ENCODE measurements at places on chromosomes 5 and 9.

DNA sequence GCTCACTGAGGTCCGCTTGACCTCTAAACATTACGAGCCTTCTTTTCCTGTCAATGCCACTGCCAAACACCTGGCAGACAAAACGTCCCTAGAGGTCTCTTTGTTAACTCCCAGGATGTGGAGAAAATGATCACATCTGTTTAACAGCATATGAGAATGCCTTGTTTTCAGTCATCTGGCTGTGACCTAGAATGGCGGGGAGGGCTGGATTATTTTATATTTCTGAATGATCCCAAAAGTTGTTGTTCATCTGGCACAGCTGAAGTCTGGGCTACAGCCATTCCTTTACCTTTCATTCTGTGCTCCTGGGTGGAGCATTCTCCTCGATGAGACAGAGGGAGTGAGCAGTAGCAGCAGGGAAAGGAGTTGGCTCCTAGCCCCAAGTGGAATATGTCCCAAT is 138.2 kb downstream of the PRDM6 start:
- no peak for DNase-seq

DNA sequence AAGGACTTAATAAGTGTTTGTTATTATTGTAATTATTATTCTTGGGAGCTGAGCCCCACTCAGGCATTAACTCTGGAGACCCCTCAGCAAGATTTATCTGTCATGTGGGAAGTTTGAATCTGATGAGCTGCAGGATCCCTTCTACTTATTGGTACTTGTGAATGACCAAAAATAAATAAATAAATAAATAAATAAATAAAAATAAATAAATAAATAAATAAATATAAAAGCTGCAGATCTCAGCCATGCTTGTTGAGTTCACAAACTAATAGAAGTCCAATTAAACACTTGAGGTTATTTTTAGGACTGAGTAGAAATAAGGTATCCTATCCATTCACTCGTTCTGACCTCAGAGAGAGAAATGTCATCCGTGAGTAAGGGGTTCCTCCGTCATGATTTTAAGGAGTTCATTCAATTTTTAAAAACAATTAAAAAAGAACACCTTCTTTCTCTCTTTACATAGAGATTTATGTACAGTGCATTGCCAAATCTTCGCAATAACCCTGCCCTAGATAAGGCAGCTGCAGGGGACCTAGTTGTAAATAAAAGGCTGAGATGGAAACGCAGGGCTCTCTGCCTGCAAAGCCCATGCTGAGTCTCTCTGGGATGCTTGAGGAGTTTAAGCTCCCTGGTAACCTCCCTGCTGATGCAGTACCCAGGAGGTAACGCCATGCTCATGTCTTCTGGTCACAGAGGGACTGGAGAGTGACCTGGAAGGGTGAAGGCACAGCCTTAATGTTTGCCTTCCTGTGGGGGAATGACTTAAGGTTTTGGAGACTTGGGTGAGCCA is 1.2 kb downstream of the EFCAB9 start:
- no peak for DNase-seq

GRCh38 chr5:74762599-74762998 is 4.3 kb downstream of the GFM2 start:
- no peak for DNase-seq

DNA sequence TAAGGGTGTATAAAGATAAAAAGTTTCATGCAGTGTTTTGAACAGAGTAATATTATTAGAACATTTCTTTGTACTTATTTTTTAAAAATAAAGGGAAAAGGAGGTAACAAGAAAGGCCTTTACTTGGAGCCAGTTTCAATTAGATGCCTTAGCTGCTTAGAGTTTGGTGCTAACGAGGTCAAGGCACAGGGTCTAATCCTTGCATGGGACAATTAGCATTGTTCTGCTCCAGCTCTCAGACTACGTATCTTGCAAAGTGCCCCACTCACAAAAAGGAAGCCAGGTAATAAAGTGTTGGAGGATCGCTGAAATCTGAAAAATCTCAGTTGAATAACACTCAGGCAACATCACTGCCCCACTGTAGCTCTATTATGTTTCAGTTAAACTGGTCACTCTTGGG is 2011.3 kb downstream of the EFNA5 start:
- DNase-seq = no peak

DNA sequence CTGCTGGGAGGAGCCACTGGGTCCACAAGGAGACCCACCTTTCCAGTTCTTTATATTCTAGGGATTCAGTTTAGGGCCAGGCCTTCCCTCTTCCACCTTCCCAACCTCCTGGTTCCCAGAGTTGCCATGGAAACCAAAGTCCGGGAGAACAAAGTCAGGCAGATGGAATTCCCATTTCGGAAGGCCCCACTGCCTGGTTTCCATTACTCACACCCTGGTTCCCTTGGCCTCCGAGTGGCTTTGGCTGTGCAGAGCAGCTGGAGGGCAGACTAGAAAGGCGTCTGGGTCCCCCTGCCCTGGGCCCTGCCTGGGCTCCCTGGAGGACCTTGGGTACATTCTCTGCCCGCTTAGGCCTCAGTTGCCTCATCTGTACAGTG is 136.1 kb downstream of the RGS3 start:
- DNase-seq = no peak

DNA sequence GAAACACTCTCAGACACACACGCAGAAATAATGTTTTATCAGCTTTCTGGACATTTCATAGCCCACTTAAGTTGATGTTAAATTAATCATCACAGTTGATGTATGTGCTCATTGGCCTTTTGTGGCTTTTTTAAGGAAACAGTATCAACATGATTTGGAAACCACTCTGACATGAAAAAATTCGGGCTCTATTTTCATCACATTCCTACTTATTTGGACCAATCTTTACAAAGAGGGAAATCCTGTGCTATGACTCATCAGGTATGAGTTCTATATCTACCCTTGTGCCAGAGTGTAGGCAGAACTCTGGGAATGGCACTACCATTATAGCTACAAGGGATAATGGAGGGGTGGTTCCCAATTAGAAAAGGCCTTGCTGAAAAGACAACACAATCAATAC is 388.4 kb upstream of the PTGER4 start:
- DNase-seq = no peak

- DNase-seq = no peak
Observed at GRCh38 chr9:28750136-28750535, 1176.9 kb upstream of the C9orf72 start.

- DNase-seq = no peak
Observed at GRCh38 chr5:16410338-16410737, 55.3 kb downstream of the ZNF622 start.

DNA sequence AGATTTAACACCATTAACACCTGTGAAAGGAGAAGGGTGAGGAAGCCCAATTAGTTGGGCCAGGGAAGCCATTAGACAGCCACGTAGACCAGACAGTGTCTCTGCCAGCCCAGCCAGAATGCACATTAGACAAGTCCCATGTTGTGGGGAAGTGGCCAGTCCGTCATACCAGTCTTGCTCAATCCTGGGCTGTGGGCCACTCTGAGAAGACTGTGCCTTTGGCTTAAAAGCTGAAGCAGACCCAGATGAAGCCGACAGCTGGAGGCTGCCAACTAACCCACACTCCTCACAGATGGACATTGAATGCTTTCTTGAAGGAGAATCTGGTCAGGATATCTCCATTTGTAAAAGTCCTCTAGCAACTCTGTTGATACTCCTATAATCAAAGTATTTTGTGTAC is 128.5 kb downstream of the CHSY3 start:
- DNase-seq = no peak

GRCh38 chr5:403995-404394 is 39.0 kb upstream of the EXOC3 start:
- no peak for DNase-seq

DNA sequence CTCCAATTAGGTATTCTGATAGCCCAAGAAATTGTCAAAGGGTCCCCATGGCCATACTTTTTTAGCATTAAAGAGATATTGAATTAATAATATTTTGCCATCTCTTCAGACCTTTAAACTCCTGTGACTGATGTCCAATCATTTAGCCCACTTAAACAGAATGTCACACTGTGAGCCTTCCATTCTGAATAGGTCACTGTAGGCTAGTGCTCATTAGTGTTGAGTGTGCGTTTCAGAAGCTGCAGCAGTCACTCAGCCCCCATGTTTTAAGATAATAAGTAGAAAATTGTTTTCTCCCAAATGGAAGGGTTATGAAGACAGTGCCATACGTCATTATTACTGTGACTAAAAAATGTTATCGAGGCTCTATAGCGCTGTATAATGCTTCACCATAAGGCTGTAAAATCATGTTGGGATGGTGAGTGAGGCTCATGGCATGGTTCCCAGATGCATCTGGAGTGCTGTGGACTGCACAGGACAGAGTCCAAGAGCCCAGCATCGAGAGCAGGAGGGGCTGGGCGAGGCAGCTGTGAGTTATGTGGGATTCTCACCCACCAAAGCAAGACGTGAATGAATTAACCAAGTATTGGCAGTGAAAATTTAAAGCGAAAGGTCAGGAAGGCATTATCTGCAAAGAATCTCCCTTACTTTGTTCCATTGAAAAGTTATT is 2112.9 kb upstream of the WWC1 start:
- DNase-seq = no peak

DNA sequence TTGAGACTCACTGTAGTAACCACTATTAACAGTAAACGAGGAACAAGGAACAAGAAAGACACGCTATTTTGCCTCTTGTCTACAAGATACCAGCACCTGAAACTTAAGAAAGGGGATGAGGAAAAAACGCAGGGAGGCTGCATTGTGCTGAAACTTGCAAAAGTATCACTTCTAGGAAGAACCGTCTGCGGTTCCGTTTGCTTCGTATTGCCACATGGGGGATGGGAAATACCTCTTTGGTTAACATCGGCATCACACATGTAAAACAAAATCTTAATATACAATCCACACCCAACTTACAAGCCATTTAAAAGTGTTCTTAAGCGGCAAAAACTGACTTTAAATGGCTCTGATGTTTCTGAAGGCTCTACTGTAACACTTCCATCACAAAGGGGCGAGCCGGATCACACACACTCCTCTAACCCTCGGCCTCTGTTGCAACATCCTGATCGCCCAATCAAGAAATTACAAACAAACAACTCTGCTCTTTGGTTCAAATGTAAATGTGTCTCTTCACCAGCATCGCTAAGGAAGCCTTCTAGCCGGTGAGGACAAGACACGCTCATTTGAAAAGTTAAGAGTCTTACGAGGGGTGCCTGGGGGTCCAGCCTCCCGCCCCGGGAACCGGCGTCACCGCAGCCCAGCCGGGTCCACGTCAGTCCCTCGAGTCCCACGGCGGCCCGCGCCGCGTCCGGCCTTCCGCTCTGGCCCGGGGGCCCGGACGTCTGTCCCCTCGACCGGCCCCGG is 621 bp downstream of the SEC16A start:
- no peak for DNase-seq

- no peak for DNase-seq
Observed at GRCh38 chr5:171863935-171864334, 78.3 kb downstream of the SMIM23 start.

GRCh38 chr5:98205691-98206461 is 567.6 kb upstream of the RGMB start:
- DNase-seq = no peak

GRCh38 chr9:3676766-3677165 is 151.0 kb upstream of the RFX3 start:
- DNase-seq = no peak

DNA sequence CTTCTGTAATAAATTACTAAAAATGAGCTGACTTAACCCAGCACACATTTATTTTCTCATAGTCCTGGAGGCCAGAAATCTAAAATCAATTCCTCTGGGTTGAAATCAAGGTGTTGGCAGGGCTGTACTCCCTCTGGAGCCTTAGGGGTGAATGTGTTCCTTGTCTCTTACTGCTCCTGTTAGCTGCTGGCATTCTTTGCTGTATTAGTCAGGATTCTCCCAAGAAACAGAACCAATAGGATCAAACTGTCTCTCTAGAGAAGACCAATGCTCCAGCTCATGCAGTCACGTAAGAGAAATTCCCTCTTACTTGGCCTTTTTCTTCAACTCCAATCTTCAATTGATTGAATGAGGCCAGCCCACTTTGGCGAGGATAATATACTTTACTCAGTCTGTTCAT is 15.3 kb upstream of the CD180 start:
- no peak for DNase-seq

DNA sequence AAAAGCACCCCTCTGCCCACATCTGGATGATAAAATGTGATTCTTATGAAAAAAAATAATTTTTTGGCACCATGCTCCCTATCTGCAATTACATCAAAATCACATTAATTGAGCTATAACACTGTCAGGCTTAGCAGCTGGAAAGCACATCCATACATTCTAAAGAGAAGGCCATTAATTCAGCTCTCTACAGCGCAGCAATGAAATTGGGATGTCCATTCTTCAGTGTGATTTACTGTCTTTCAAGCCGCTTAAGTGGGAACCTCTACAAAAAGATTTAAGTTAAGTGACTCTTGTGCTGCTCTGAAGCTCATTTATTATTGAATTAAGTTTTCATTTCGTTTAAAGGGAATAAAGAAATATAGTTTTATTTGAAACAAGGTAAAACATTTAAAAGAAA is 171.3 kb downstream of the EBF1 start:
- DNase-seq = no peak

DNA sequence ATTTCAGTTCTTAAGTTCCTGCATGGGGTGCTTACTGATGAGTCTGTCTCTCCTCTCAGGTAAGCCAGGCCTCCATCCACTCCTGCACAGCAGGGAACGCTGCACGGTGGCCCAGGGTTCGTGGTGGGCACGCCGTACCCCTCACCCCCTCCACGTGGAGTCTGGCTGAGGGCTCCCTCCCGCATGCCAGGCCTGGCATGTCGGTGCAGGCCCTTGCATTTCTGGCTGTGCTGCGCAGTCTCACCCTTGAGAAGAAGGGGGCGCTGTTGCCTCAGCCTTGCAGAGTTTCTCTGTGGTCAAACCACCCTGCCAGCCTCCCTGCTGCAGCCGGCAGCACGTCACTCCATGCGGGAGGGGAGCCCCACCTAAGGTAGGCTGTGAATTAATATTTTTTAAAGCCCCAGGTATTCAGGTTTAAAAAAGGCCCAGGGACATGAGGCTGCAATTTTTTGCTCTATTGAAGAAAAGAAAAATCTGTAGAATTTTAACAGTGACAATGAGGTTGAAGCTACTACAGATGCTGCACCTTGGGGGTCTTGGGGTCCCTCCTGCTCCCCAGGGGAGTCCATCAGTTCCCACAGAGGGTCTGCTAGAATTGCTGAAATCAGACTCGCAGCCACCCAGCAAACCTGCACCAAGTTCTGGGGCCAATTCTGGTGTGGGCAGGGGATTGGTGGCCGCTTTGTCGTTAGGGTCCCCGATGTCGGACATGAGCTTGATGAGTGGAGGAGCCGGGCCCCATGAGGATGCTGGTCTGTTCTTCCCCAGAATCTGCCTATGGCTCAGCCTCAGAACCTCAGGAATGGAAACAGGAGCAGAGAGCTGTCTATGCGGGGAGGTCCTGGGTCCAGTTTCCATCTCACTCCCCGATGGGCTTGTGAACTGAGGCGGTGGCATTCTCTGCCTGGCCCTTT is 52.6 kb downstream of the TENT4A start:
- peak; percentile 74 for DNase-seq

GRCh38 chr5:103013933-103014552 is 105.9 kb downstream of the GIN1 start:
- no peak for DNase-seq

GRCh38 chr9:78386773-78387172 is 89.8 kb downstream of the PSAT1 start:
- DNase-seq = no peak

DNA sequence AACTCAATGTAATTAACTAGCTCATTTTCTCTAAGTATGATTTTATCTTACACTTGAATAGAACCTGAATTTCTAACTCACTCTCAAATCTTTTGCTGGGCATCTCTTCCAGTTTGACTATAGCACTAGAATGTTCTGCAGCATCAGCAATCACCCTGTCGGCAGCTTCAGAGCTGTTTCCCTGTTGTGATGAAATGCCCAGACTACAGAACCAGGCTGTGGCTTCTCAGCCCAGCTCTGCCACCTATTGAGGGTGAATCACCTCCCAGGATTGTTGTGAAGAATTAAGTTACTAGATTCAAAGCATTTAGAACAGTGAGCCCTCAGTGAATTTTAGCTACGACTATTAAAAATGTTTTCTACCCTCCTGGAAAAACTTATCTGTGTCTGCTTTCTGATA is 90.4 kb upstream of the ANKRD55 start:
- no peak for DNase-seq

Data from GM19239 (cell line).